ENCODE measurements at places on chromosomes 4 and X.

GRCh38 chr4:76854858-76855257, 43.1 kb downstream of the SOWAHB start:
- DNase-seq = no peak

DNA sequence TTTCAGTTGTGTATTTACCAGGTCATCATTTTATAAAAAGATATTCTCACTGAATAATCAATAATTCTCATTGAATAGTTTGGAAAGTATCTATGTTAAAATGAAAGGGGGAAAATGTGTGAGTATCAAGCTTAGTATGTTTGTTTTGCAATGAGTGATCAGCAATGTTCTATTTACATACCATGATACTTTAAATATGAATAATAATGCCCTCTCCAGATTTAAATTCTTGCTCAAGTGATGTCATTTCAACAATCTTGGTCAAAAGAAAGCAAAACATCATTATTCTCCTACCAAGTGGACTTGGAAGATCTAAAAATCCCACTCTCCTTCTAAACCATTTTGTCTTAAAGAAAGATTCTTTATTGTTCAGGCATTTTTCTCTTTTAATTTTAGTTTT, 42.1 kb upstream of the ANKRD50 start:
- DNase-seq = no peak

- DNase-seq = no peak
Observed at GRCh38 chr4:81195475-81195874, 19.5 kb downstream of the PRKG2 start.

GRCh38 chrX:103637604-103638338, 9.0 kb downstream of the TCEAL1 start:
- DNase-seq = no peak

DNA sequence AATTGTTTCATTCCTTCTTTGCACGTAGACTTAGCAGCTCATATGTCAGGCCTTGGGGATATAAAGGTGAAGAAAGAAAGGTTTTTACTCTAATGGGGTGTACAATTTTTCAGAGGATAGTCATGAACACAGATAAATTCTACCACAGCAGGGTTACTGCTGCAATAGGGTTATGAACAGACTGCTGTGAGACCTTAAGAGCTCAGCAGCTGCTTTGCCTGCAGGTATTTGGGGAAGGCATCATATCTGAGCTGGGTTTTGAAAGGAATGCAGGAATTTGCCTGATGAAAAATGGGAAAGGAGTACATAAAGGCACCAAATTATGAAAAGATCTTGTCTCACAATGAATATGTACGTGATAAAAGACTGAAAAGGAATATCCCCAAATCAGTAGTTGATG, 128.9 kb downstream of the CEP135 start:
- DNase-seq = no peak

- DNase-seq = no peak
Observed at GRCh38 chrX:150508451-150509367, 59.7 kb upstream of the MTM1 start.

- no peak for DNase-seq
Observed at GRCh38 chr4:25076625-25077398, 46.1 kb upstream of the LGI2 start.

GRCh38 chr4:74282926-74283325, 25.3 kb upstream of the EPGN start:
- peak; percentile 41 for DNase-seq

DNA sequence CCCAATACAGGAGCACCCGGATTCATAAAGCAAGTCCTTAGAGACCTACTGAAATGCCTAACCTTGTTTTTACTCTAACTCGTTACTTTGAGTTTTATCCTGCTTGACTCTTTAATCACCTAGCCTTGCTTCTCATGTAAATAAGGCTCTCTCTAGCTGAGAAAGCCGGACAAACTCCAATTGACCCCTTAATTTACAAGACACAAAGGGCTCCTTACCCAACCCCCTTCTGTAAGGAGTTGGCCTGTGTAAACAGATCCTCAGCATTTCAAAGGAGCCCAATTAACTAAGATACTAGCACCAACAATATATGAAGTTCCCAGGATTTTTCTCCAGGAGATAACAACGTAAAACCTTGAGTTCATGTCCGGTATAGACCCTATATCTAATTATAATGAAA, 61.7 kb downstream of the CT47B1 start:
- no peak for DNase-seq

- DNase-seq = peak; percentile 12
Observed at GRCh38 chrX:132592880-132593279, 104.0 kb upstream of the MBNL3 start.

GRCh38 chrX:103330681-103331288, 746 bp downstream of the TCEAL7 start:
- no peak for DNase-seq

GRCh38 chr4:2836391-2836859, 7.2 kb upstream of the ADD1 start:
- DNase-seq = no peak

DNA sequence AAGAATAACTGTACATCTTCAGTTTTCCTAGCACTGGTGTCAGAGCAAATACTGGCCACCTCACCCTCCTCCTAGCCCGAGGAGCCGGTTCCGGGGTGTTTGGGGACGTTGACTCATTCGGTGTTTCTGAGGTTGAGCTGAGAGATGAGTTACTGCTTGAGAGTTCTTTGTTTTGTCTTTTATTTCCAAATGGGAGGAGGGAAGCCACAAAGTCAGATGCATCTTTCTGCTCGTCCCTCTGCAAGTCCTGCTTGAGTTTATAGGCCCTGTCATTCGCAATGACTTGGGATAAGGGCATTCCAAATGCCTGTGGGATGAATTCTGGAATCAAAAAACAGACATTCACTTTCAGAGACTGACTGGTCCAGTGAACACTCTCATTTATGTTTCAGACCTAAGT, 77.5 kb downstream of the HCCS start:
- DNase-seq = no peak

GRCh38 chrX:150499240-150499639, 69.2 kb upstream of the MTM1 start:
- DNase-seq = no peak

GRCh38 chr4:183821076-183821853, 83.8 kb upstream of the STOX2 start:
- no peak for DNase-seq

DNA sequence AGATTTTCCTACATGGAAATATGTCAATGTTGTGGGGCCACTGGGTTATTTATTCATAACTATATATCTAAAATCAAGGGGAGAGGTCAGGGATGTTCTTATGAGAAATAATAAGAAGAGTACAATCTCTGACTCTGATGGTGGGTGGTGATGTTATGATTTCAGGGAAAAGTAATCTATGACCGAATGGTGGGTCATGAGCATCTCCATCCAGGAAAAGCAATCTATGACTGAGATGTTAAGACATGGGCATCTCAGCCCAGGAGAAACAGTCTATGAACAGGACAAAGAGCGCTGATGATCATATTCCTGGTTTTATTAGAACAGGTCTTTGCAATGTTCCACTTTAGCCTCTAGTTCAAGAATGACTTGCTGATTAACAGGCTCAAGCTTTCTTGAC, 137.1 kb downstream of the ARSF start:
- no peak for DNase-seq

DNA sequence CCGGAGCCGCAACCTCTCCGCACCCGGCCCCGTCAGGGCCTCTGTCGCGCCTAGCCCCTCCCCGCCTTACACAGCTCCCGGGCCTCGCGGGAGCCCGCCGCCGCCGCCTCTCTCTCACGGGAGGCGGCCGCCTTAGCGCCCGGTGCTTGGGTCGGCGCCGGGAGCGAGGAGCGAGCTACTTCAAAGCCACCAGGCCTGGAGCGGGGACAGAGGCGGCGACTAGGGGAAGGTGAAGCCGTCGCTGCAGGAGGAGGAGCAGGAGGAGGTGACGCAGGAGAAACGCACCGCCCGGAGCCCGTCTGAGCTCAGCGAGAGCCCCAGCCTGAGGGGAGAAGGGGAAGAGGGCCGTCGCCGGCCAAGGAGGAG, 250 bp downstream of the USP9X start:
- no peak for DNase-seq

DNA sequence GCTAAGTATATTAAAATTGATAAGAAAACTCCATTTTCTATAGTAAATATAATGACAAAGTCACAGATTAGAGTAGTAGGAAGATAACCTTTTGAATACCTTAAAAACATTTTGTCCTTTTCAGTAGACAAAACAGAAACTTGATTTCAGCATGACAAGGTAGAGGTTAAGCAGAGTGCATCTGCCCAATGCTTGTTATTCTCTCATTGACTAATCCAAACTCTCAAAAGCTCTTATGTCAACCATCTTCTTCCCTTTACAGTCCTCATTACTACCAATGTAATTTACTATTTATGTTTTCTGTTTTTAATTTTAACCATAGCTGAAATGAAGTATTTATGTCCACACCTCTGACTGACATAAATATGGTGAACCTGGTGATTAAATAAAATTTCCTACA, 11.1 kb downstream of the NIPAL1 start:
- no peak for DNase-seq

GRCh38 chrX:135295238-135295943, 13.9 kb upstream of the ETDC start:
- DNase-seq = peak; percentile 34

GRCh38 chrX:2608638-2609430, 82.3 kb upstream of the CD99 start:
- no peak for DNase-seq

- DNase-seq = no peak
Observed at GRCh38 chr4:1993169-1993516, 15.6 kb downstream of the NELFA start.

- no peak for DNase-seq
Observed at GRCh38 chrX:11722304-11722703, 35.7 kb upstream of the MSL3 start.

- no peak for DNase-seq
Observed at GRCh38 chrX:39903937-39904336, 193.8 kb downstream of the BCOR start.

DNA sequence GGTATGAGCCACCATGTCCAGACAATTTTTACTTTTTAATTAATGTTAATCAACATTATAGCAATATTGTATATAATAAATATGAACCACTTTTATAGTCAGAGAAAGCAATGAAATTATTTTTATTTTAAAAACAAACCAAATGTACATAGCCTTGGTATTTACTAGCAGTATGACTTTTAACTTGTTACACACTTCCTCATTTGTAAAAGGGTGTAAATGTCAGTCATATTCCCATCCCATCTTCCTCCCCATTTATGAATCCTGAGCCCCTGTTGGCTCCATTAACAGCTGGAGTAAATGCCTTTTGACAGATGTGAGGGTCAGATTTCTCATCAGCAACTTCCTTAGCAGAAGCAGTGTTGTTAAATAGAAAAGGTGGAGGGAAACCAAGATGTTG, 179.6 kb upstream of the SPRY1 start:
- DNase-seq = peak; percentile 4

- DNase-seq = no peak
Observed at GRCh38 chr4:13537832-13538177, 6.5 kb downstream of the NKX3-2 start.

GRCh38 chrX:150934453-150934852, 36.0 kb upstream of the CD99L2 start:
- DNase-seq = no peak

GRCh38 chrX:37796805-37797204, 16.9 kb downstream of the CYBB start:
- no peak for DNase-seq

- DNase-seq = no peak
Observed at GRCh38 chr4:75881476-75881875, 20.8 kb downstream of the PPEF2 start.

GRCh38 chrX:586351-586750, 44.2 kb upstream of the SHOX start:
- DNase-seq = no peak

DNA sequence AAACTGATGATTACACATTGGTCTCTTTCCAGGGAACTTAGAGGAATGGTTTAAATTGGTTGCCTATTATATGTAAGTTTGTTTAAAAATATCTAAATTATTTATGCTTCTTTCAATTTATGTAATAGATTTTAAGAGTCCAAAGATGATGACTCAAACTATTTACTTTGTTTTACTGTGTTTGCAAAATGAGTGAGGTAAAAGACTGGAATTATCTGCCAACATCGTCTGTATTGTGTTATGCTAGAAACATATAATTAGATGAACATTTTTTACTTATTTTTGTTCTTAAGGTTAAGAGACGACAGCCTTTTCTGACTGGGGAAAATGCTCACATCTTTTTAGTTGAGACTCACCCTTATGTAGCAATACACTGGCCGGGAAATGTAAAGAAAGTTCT, 51.1 kb upstream of the SYTL5 start:
- no peak for DNase-seq

DNA sequence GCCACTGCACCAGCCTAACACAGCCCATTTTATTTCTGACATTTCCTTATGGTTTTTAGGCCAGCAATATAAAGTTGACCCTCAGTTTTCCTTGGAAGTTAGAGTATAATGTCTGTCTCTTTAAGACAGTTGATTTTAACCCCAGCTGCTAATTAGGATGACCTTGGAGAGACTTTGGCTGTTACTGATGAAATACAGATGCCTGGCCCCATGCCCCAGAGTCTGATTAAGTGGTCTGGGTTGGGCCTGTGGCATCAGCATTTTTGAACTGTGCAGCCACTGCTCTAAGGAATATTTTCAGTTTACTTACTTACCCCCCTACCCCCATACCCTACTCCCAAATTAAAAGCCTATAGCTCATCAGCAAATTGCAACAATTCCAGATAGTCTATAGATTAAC, 85.8 kb downstream of the DCLK2 start:
- no peak for DNase-seq

DNA sequence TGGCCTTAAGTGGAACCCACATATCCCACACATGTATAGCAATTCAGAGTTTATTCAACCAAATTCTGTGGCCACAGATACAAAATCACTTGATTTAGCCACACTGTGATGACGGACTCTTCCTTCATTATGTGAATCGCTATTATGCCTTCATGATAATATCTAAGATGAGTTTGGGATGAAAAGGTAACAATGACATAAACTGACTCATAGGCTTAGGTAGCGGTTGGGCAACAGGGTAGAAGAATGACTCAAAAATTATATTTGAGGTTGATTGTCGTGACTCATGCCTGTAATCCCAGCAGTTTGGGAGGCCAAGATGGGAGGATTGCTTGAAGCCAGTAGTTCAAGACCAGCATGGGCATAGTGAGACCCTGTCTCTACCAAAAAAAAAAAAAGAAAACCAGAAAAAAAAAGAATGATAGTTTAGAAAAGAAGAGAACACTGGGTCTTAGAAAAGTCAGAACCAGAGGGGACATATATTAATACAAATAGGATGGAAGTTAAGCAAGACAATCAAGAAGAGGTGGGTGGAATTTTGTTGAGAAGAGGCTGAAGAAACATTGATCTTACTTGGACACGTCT, 70.4 kb upstream of the USP9X start:
- DNase-seq = no peak

DNA sequence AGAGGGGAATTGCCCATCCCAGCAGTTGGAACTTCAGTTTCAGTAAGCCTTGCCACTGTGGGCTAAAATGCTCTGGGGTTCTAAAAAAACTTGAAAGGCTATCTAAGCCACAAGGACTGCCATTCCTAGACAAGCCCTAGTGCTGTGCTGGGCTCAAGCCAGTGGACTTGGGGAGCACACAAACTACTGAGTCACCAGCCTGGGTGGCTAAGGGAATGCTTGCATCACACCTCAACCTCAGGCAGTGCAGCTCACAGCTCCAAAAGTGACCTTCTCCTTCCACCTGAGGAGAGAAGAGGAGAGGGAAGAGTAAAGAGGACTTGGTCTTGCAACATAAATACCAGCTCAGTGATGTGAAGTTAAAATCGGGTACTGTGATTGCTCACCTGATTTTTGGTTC, 116.7 kb upstream of the GLRA2 start:
- DNase-seq = no peak

- DNase-seq = no peak
Observed at GRCh38 chr4:88728146-88728545, 30.5 kb upstream of the NAP1L5 start.

GRCh38 chrX:37677765-37678164, 7.8 kb upstream of the XK start:
- DNase-seq = peak; percentile 11
